ENCODE measurements at places on chromosomes 1 and 21.
A peak's percentile ranks its signal among the peaks of the same experiment; 100 is the strongest.

DNA sequence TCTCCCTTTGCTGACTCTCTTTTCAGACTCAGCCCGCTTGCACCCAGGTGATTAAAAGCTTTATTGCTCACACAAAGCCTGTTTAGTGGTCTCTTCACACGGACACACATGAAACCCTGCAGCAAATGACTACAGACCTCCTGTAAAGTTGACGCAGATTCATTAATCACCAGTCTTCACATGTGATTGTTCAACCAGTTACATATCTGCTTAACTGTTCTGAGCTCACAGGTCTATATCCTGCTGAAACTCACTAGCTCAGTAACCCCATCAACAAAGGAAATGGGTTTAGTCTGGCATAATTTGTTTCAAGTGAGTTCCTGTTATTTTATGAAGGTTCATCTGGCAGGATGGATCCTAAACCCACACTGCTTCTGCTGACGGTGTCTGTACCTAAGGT lies 68.4 kb upstream of the GJA8 start:
- no peak for DNase-seq

GRCh38 chr1:247421074-247421473 lies 5.1 kb downstream of the NLRP3 start:
- no peak for DNase-seq

- DNase-seq = no peak
Measured at GRCh38 chr1:78054559-78054958, 8.8 kb downstream of the GIPC2 start.

DNA sequence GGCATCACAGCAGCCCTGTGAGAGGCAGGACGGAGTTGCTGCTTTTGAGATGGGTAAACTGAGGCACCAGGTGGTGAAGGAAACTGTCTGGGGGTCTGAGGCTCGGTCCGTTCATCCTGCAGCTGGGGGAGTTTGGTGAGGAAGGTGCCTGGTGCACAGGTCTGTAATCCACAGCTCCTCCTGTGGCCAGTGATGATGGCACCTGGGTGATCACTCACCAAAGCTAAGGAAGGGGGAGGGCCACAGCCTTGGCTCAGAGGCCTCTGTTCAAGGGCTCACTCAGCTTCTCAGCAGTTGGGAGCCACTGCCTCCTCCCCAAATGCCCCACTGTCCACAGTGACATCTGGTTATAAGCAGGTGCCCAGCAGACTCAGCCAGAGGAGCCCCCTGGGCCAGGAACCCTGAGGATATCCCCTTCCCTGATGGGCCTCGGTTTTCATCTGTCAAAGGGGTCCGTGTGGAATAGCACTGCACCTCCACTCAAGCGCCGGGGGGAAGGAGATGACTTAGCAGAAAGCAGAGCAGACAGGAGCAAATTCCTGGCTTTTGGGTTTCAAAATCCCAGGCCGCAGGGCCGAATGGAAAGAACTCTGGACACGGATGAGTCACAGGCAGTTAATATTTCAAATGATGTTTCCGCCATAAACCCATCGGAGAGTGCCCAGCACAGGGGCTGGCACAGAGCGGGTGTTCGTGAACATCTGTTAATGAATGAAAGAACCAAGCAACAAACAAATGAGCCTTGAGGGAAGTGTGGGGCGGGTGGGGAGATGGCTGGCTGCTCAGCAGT lies 82.8 kb downstream of the DMRTB1 start:
- no peak for DNase-seq

GRCh38 chr1:31704271-31705079 lies 658 bp upstream of the COL16A1 start:
- DNase-seq = no peak

GRCh38 chr1:57307392-57308170 lies 116.3 kb downstream of the DAB1 start:
- DNase-seq = no peak

- DNase-seq = no peak
Measured at GRCh38 chr1:160718210-160718609, 6.6 kb upstream of the CD48 start.

DNA sequence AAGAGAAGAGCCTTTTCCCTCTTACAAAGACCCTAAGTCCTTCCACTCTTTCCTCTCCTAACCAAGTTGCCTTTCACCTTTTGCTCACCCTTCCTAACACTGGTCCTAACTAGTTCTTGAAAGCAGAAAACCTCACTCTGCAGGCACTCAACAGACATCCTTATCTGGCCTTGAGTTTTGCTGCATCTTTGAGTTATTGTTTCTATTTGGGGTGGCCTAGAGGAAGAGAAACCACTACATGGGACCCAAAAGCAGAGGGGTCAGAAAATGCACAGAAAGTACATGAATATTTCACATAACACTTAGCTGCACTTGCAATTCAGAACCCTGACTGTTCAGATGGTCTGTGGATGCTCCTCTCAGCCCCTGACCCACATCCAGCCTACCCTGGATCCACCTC lies 178.3 kb upstream of the SYT6 start:
- DNase-seq = no peak

GRCh38 chr1:198604975-198605374 lies 33.9 kb upstream of the PTPRC start:
- no peak for DNase-seq

GRCh38 chr1:183840140-183840539 lies 35.2 kb downstream of the RGL1 start:
- no peak for DNase-seq

GRCh38 chr1:85577419-85578320 lies 2.9 kb upstream of the CCN1 start:
- DNase-seq = no peak

DNA sequence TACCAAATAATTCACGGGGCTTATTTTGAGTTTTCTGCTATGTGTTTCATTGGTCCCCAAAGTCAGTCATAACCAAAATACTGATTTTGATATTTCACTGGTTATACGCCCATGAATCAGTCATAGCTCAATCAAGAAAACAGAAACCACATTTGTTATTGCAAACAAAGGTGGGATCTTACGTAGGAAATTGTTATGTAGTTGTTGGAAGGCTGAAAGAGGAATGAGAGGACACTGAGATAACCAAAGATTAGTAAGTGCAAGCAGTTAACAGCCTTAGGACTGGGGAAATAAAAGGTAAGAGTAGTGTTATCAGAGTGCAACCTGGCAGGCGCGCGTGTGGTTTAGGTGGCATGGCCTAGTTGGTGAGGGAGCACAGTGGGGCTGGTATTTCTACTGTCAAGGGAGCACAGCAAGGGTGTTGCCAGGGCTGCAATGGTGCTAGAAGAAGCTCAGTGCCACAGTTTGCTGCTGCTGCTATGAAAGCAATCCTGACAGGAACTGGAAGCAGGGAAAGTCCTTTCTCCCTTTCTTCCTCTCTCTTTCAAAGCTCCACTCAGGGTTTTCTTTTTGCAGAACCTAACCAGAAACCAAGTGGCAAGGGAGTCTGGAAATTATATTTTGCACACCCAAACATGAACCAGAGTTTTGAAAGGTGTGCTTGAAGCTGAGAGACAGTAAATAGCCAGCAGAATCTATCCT lies 33.7 kb downstream of the RTCA start:
- no peak for DNase-seq

DNA sequence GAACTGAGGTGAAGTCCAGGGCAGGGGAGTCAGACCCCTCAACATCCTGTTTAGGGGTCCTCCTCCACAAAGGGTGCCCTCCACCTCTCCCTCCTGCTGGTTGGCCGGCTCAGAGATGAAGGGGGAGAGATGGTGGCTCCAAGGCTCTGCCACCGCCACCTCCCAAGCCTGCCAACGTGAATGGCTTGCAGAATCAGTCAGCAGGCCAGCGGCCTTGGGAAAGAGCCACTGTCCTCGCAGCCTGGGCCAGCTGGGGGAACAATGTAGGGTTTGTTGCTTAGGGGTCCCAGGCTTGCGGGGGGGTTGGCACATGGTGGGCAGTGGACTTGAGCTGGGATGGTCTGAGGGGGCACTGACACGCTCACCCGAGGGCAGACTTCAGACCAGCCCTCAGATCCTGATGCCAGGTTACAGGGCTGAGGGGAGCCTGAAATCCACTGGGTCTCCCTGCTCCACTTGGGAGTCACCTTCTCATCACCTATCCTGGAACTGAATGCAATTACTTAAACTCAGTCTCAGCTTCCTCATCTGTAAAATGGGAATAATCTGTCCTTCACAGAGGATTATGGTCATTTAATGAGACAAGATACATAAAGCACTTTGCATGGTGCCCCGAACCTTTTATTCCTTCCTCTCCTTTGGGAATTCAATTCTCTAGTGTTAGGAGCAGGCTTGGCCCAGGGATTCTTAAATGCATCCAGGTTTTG lies 8.3 kb downstream of the GPR37L1 start:
- DNase-seq = no peak

- DNase-seq = no peak
Measured at GRCh38 chr1:82924666-82925065, 1074.3 kb downstream of the TTLL7 start.

DNA sequence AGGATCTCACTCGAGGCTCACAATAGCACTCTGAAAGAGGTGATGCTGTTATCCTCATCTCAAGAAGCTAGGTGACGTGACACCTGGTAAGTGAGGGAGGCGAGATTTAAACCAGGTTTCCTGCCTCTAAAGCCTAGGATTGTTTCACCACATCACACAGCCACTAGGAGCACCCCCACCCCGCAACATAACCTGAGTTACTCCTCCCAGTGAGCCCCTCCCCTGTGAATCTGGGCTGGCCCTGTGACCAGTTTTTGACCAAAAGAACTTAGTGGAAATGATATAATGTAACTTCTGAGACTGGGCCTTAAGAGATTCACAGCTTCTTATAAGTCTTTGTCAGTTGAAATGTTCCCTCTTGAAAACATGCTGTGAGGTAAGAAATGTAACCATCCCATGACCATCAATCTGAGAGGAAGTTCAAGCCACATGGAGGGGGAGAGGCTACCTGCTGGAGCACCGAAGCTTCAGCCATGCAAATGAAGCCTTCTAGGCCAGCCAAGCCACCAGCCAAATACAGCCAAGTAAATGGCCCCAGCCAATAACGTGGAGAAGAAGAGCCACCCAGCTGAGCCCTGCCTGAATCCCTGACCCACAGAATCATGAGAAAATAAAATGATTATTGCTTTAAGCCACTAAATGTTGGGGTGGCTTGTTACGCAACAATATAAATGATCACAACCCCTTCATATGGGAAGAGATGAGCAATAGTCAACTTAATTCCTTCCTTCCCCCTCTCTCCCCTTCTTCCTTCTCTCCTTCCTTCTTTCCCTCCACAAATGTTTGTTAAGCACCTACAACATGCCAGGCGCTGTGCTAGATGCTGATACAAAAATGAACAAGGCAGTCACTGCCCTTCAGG lies 61.0 kb upstream of the FAM20B start:
- DNase-seq = no peak

DNA sequence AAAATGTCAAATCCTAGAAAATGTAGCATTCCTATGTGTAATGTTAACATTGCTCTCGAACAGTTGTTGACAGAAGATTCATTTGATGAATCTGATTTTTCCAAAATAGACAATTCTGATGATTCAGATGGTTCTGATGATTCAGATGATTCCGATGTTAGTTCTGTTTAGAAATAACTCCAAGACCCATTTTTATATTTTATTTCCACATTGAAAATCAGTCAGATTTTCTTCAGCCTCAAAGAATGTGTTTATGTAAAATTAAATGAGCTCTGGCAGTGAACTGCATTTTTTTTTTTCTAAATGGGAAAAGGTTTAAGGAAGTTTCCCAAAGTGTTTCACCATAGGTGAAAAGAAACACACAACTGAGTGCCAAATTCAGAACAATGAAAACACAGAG lies 136.5 kb downstream of the TSEN15 start:
- DNase-seq = no peak

- DNase-seq = no peak
Measured at GRCh38 chr1:229693129-229693900, 67.3 kb downstream of the URB2 start.

- no peak for DNase-seq
Measured at GRCh38 chr1:31666263-31666963, 21.7 kb upstream of the PEF1 start.

GRCh38 chr1:146036241-146036964 lies 14.9 kb upstream of the HJV start:
- peak; percentile 67 for DNase-seq

GRCh38 chr1:191460234-191460633 lies 698.0 kb upstream of the RGS18 start:
- DNase-seq = no peak

- peak; percentile 82 for DNase-seq
Measured at GRCh38 chr1:12180315-12180714, 13.5 kb downstream of the TNFRSF1B start.

GRCh38 chr1:177659281-177659680 lies 310.6 kb downstream of the SEC16B start:
- no peak for DNase-seq

GRCh38 chr1:71510725-71511124 lies 429.9 kb upstream of the ZRANB2 start:
- DNase-seq = no peak

GRCh38 chr1:16207318-16208269 lies 4.9 kb downstream of the ARHGEF19 start:
- no peak for DNase-seq

DNA sequence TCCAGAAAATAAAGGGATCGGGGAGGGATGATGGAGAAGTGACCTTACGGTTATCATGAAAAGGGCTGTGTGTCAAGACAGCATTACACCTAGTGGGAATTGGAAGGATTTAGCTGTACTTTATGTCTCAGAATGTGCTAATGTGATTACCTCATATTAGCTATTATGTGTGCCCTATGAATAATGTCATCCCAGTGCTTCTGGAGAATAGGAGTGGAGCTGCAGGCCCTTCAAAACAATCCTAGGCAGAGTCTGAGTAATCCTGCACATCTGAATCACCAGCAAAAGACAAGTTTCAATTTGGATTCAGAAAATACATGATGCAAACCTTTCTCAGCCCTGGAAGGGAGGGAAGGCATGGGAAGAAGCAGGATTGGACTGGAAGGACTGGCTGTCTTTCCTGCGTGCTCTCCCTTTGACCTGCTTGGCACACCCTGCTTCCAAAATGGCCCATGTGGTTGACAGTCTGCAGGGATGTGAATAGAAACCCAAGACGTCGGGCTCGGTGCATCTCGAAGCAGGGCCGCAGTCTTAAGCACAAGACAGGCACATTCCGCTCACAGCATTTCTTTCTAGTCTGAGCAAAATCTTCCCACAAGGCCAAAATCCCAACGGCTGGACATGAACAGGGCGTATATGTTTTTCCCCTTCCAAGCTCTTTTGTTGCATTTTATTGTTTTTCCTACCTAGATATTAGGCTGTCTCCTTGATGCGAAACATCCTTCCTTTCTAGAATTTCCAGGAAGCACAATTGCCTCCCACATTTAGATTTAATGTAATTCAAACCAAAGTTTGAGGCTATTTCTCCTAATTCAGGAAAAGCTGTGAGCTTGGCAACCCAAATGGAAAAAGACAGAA lies 54.3 kb upstream of the TARBP1 start:
- no peak for DNase-seq

- DNase-seq = no peak
Measured at GRCh38 chr21:23858878-23859277, 1748.4 kb downstream of the MRPL39 start.

DNA sequence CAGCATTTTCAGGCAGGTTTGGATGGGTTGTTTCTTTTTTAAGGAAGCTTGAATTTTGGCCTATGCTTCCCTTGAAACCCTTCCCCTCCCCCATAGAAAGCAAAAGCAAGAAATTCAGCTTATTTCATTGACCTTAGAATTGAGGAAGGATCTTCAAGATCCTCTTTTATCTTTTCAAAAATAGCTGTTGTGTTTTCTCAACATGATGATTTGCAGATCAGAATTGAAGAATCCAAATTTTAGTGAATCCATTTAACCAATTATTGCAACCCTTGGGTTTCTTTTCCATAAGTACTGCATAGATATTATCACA lies 73.7 kb downstream of the LRRC8C start:
- DNase-seq = no peak

All from GF-D8 (cell line).